ENCODE measurements at places on chromosomes 13 and 19.

GRCh38 chr13:19836472-19836871 lies 27.0 kb downstream of the ZMYM5 start:
- DNase-seq: no peak

- DNase-seq: peak; percentile 20
These were observed 628 bp upstream of the ZNF813 start for GRCh38 chr19:53466726-53467484.

- no peak for DNase-seq
These were observed 20.1 kb downstream of the RYR1 start for GRCh38 chr19:38453596-38453995.

GRCh38 chr13:100389617-100390016 lies 199.0 kb downstream of the GGACT start:
- no peak for DNase-seq

DNA sequence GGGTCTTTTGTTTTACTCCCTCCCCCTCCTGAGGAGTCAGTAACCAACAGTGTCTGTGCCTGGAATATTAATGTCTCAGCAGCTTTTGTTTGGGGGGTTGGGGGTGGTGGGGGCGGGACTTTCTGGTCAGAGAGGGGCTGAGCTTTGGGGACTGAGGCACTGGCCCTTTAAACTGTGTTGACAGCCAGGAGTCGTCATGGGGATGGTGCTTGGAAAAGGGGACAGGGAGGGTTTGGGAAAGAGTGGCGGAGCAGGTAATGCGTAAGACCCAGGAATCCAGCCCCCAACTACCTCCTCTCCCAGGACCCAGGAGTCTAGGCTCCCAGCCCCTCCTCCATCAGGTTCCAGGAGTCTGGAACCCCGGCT lies 5.2 kb downstream of the CADM4 start:
- DNase-seq: no peak

DNA sequence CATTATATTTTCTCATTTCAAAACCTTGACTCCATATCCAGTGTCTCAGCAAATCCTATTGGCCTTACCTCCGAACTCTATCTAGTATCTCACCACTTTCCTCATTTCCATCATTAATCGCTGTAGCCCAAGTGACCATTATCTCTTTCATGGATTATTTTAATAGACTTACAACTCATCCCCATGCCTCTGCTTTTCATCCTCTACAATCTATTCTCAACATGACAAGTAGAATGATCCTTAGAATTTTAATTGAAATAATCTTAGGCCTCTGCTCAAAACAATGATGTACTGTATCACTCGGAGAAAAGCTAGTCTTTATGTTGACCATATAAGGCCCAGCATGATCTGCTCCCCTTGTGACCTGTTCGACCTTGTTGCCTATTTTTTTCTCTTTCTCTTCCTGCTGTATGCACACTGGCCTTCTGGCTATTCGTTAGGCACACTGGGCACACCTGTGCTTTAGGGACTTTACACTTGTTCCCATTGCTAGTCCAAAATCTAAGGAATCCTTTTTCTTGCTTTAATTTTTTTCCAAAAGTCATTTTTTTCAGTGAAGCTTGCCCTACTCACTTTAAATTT lies 21.4 kb downstream of the DNAJC15 start:
- DNase-seq: no peak

GRCh38 chr19:43634872-43635560 lies 4.6 kb downstream of the CADM4 start:
- no peak for DNase-seq

DNA sequence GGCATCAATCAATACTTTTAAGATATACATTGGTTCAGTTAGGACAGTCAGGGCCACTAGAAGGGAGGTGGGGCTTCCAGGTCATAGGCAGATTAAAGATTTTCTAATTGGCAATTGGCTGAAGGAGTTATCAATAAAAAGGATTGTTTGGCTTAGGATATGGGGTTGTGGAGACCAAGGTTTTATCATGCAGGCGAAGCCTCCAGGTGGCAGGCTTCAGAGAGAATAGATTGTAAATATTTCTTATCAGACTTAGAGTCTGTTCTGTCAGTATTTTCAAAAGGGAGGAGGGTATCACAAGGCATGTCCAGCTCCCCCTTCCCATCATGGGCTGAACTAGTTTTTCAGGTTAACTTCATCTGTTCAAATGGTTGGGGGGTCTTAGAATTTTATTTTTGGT lies 77.4 kb upstream of the FARP1 start:
- DNase-seq: no peak

Data from hepatic stellate cell (primary cell).